Left ventricle myocardium inferior (tissue), 1 donor: ENCODE measurements at places on chromosomes 11 and 22. TPM values are rescaled to one million over a fixed set of nuclear protein-coding genes. Genes with fewer than 3 reads are reported as not detected.

SELENOH gene
- total RNA-seq, result 78.8 TPM

KCNK4 gene
- not detected for total RNA-seq

OR5A1 gene
- total RNA-seq, result not detected

RIMBP3B gene
- total RNA-seq, result not detected

NDUFS8 gene
- total RNA-seq, result 436 TPM

MYOD1 gene
- total RNA-seq, result not detected

OR52J3 gene
- total RNA-seq, result not detected

MS4A3 gene
- not detected for total RNA-seq

LARGE2 gene
- not detected for total RNA-seq

C11orf71 gene
- total RNA-seq, result 10.5 TPM

OR8D1 gene
- total RNA-seq, result not detected
